ENCODE measurements at places on chromosomes 3 and 15. TPM values are rescaled to one million over a fixed set of nuclear protein-coding genes. Genes with fewer than 3 reads are reported as not detected.

DNA sequence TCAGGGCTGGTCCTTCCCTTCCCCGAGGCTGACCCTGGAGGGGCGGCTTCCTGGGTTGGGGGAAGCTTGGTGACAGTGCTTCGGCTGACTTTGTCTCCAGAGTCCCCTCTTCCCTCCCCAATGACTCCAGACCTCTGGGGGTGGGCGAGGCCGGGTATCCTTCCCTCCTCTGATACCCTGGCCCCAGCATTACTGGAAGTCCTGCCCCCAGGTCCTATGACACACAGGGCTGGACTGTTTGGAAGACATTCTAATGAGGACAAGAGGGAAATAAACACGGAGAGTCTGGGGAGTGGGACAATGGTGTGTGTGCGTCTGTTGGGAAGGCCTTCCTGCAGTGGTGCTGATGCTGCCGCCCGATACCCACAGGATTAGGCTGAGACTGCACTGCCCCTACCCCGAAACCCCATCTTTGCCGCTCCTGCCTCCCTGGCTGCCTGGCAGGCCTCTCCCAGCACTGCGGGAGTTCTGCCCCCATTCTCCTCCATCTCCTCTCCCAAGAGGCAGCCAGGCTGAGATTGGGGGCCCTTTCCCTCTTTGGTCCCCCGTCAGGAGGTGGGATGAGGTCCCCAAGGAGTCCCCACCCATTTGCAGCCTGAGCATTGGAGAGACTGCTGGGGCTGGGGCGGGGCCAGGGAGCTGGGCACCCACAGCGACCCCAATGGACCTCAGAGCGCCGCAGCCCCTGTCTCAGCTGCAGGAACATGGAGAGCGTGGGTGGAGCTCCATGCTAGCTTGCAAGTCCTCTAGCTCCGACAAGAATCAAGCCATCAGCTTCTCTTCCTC, 29.7 kb upstream of the FBLN2 start:
- DNase-seq = no peak

- DNase-seq = no peak
Measured at GRCh38 chr3:8157640-8158039, 344.0 kb upstream of the LMCD1 start.

DNA sequence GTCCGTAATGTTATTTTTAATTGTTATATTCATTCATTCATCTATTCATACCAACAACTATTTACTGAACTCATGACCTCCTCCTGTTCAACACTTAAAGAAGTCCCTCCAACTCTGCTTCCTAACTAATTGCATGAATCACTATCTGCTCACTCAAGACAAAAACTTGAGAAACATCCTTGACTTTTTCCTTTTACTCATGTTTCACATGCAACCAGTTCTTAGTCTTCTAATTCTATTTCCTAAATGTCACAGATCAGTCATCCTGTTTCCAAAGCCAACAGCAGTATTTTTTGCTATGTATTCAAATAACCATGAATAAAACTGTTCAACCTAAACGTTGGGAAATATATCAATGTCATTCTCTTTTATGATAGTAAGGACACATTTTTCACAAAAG, 124.6 kb upstream of the GBE1 start:
- DNase-seq = no peak

GRCh38 chr3:164507886-164508285, 570.4 kb downstream of the SI start:
- no peak for DNase-seq

DNA sequence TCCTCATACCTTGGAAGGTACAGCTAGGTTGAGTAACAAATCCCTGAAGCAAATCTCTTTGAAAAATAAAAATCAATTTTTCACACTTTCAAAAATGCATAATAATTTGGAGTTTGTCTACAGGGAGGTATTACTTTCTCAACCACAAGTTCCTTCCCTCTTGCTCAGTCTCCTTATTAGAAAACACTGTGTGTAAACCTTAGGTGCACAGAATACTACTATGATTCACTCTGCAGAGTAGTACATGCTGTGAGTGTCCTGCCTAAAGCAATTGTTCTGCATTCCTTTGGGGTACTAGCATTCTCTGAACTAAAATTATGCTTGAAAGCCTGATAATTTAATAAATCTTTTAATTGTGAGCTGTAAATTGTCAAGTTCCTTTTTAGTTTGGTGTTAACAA, 115.9 kb upstream of the EPHA3 start:
- no peak for DNase-seq

DNA sequence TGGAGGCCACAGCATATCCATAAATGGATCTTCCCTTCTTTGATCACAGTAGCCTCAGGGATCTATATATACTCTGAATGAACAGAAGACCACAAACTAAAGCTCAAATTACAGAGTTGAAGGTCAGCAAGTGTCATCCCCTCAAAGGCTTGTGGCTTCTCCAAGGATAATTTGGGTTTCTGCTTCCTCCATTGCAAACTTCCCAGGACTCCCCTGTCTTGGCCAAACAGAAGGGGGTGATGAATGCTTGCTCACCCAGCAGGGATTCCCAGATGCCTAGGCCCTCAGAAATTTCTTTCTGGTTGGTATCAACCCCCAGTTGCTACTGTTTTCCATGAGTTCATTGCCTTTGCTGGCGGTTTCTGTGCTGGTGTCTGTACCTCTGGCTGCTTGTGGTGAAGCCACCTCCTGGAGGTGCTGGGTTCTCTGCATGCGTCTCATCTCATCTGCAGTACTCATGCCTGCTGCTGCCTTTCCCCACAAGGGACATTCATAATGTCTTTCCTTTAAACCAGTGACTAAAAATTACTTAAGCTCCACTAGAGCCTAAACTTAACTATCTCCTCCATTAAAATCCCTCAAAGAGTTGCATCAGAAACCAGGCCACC, 17.7 kb downstream of the ENTPD3 start:
- DNase-seq = no peak

DNA sequence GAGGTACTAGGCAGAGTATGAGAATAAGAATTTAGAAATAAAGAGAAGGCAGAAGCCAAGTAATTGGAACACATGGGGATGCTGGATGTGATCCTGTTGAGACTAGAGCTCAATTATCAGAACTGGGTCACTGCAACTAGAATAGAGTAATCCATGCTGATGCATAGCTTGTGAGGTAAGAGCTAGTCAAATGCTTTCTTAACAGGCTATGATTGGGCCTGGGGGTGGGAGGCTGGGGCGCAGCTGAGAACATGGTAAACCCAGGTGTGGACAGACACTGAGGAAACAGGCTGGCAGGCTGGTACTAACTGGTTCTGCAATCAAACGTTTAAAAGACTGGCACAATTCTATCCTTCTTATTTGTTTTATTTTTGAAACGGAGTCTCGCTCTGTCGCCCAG, 50.5 kb upstream of the LRRFIP2 start:
- DNase-seq = no peak

DNA sequence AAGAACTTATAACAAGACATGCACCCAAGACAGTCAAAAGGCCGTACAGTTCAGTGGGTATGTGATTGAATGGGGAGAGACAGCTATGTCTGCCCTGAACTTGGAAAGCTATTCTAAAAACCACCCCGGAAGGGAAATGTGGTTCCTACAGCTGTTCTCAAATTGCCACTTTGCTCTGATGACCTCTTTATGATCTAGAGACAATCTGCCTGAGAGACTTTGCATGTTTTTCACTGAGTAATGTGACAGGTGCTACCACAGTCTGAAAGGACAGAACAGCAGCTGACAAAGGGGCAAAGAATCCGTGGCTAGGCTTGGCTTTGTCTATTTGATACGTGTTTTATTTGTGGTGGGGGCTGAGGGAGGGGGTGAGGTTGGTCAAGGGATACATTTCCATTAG, 148.3 kb upstream of the NPHP3 start:
- DNase-seq = no peak

DNA sequence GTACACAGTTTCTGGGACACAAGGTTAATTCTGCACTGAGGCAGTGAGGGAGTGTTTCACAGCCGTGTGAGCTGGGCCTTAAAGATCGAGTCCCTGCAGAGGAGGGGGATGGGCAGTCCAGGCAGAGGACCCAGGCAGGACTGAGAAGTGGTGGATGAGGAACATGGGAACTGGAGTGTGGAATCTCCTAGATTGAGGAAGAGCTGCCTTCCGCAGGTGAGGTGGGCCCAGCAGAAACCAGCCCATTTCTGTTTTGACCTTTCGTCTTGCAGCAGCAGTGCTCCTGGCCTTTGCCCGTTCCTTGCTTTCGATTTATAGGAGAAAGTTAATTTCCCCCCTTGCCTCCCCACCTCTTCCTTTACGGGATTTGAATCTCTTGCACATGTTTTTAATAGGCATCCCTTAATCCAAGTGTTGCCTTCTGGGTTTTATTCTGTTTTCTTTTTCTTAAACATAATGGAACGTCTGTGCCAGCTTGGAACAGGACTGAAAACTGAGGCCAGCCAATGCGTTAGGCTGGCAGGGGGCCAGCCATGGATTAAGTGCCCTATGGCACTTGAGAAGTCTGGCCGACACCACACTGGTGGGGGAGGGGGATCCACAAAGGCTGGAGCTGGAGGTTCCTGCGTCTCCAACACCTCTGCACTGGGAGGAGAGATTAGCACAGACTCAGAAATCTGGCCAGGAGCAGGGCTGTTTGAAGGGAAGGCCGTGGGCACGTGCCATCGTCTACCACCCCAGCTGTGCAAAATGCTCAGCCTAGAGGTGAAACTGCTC, 78.1 kb downstream of the AAGAB start:
- DNase-seq = no peak

GRCh38 chr3:139602003-139602402, 62.5 kb upstream of the RBP1 start:
- DNase-seq = no peak

GRCh38 chr3:33547101-33547500, 106.9 kb upstream of the UBP1 start:
- DNase-seq = no peak

- DNase-seq = no peak
Measured at GRCh38 chr15:42184296-42184695, 23.8 kb downstream of the VPS39 start.

GRCh38 chr3:190301591-190301990, 20.7 kb downstream of the CLDN1 start:
- DNase-seq = no peak

DNA sequence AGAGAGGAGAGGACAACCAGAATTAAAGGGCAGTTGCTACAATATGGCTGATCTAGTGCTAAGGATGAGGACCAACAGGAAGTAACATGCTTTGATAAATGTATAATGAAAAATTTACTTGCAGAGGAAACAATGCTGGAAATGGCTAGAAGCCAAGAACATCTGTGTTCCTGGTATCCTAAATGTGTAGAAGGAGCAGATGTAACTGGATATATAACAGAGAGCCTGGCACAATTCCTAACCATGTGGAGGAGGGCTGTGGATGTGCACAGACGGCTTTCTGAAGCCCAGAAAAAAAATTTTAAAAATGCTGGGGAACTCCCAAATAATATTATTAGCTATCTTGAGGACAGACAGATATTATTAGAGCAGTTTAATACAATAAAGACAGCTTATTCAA, 159.4 kb upstream of the GBE1 start:
- no peak for DNase-seq

DNA sequence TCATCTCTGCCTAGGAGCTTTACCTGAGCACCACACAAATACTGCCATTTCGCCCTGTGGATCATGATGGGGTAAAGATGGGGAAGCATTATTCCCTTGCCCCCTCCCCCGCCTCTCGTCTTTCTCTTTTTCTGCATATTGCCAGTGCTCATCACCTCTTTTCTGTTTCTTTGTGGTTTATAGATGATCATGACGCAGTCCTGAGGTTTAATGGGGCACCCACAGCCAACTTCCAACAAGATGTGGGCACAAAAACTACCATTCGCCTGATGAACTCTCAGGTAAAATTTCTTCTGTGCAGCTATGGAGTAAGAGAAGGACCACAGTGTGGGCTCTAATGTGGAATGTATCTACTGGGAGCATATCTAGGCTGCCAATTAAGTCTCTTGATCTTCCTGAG, 88.2 kb downstream of the RPL39L start:
- no peak for DNase-seq

DNA sequence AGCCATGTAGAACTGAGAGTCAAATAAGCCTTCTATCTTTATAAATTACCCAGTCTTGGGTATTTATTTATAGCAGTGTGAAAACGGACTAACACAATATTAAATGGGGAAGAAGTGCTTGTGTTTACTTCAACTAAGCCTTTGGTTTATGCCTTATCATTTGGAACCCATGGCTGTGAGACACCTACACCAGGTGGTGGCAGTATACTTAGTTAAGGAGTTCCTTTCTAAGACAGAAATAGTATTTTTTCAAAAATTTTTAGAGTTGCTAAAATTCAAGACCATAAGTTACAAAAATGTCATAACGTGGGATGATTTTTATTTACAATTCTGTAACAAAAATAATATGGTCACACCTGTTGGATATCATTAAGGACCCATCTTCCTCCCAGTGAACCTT, 354.5 kb upstream of the SOX14 start:
- DNase-seq = no peak

DNA sequence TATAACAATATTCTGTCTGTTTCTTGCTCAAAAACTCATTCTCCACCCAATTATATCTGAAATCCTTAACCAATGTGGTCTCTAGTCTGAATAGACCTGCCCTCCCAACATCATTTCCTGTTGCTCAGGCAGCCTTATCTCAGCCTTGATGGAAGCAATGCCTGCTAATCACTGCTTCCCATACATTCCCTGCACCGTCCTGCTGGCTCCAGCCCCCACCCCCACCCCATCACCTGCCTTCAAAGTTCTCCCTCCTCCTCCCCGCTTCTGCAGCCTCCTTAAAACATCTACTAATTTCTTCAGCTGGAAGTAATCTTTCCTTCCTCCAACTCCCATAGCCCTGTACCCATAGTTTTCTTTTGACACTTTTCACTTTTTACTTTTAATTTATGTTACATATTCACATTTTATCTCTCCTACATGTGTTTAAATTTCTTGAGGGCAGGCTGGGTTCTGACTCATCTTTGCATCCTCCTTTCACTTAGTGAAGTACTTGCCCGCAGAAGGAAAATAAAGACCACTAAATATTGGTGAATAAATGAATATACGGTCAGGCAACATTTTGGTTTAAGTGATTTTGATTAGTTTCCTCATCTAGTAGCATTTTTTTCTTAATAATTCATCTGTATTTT, 98.2 kb downstream of the MEIS2 start:
- no peak for DNase-seq

DNA sequence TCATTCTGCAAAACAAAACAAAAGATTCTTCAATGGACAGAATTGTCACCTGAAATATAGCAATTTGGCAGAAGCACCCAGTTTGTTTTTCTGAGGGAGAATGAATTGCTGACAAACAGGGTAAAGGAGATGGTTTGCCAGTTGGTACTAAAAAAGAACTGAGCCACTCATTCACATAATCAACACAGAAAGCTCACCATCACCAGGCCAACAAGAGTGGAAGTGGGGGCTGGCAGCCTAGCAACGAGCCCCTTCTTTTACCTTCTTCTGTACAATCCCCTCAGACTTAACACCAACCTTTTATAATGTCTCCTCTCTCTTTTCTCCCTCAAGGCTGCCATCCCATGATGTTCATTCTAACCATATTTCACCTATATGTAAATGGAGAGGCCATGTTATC, 5.9 kb downstream of the TOP2B start:
- no peak for DNase-seq

SPRED1 gene
- 0.29 TPM for total RNA-seq

GXYLT2 gene
- total RNA-seq = not detected

NIPA2 gene
- total RNA-seq = 39.5 TPM

KCNMB3 gene
- total RNA-seq = 0.60 TPM

SLC15A2 gene
- 2.2 TPM for total RNA-seq

LYZL4 gene
- total RNA-seq = not detected

GCSAM gene
- 9.9 TPM for total RNA-seq

GOLGA8T gene
- total RNA-seq = not detected

DLL4 gene
- not detected for total RNA-seq

PP2D1 gene
- not detected for total RNA-seq

CAPN3 gene
- total RNA-seq = 5.3 TPM

ADAMTS9 gene
- not detected for total RNA-seq
